ENCODE measurements at places on chromosomes 16 and 17.

GRCh38 chr16:71542377-71542776, 16.2 kb downstream of the CHST4 start:
- DNase-seq: no peak

DNA sequence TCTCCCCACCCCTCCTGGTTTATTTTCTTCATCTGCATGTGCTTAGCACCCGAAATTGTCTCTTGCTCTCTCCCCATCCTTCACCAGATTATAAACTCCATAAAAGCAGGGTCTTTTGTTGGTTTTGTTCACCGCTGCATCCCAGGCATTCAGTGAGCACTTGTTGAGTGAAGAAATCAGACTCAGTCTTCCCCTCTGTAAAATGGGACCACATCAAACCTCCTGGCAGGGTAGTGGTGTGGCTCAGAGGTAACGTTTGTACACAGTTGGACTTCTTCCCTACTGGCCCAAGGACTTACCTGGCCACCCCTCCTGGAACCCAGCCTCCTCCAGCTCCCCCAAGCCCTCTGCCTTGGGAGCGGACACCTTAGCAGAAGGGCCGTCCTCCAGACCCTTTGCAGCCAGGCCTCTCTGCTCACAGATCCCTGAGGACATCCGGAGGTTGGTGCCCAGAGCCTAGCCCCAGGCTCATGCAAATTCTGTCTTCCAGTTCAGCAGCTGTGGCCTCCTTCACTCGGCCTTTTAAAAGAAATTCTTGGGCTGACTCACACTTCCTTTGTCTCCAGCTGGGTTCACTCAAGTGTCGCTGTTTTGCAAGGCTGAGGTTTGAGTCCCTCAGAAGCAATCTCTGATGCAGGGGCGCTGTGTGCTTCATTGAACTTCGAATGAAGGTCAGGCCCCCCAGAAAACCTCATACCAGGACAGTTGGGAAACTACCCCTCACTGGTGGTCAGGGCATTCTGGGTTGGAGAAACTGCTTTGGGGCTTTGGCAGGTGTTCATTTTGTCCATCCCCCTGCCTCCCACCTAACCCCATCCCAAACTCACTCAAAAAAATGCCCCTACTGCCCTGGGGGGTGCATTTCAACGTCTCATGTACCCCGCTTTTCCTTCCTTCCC, 16.8 kb upstream of the RMI2 start:
- DNase-seq: no peak

- no peak for DNase-seq
Observed at GRCh38 chr17:17751489-17752088, 70.3 kb downstream of the RAI1 start.

DNA sequence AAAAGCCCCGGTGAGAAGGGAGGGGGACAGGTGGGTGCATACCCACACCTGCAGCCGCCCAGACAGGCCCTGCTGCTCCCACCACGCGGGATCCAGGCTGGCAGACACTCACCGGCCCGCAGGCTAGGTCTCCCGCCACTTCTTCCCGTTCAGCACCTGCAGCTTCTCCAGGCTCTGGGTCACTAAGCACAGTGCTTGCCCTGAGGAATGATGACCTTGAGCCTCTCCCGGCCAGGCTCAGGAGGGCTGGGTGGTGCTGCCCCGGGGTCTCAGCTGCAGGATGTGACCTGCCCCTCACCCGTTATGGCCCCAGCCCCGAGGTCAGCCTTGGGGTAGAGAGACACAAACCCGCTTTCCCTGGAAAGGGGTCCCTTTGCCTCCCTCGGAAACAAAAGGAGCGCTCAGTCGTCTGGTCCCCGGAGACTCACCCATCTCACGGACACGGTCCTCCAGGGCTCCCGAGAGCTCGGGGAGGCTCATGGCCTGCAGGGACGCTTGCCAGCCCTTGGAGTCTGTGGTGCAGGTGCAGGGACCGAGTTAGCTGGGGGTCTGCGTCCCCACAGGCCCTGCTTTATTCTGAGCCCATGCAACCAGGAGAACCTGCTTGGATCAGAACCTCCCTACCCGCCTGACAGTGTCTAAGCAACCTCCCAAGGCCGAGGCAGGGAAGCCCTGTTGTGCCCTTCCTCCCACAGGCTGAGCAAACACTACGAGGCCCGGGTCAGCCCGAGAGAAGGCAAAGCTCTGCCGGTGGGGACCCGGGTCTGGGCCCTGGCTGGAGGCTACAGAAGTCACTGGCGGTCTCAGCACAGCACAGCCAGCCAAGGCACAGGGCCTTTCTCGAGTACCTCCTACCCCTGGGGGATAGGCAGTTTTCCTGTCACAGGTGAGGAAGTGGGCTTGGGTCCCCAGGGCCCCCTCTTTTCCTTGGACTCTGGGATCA, 3.8 kb downstream of the NUDT16L1 start:
- DNase-seq: no peak

DNA sequence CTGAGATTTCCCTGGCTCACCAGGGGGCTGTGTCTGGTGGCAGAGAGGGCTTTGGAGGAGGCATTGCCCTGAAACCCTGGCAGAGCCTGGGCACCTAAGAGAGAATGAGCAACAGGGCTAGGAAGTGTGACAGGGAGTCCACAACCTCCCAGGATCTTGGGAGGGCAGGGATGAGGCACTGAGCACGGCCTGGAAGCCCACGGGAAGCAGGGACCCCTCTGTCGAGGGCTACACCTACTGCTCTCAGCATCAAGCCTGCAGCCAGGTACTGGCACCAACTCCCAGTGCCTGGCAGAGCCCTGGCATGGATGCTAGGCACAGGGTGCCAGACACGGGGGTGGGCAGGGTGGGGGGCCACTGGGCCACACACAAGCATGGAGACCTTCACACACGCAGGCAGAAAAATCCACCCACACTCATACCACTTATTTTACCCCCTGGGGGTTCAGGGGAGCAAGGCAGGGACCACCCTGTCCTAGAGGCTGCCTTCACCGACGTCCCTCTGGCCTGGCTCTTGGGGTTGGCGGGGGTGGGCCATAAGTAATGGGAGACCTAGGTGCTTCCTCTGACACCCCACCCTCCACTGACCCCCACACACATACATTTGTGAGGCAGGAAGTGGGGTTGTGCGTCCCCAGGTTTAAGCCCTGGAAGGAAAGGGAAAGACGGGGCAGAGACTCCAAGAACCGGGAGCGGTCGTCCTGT, 970 bp upstream of the HSD11B2 start:
- DNase-seq: no peak

DNA sequence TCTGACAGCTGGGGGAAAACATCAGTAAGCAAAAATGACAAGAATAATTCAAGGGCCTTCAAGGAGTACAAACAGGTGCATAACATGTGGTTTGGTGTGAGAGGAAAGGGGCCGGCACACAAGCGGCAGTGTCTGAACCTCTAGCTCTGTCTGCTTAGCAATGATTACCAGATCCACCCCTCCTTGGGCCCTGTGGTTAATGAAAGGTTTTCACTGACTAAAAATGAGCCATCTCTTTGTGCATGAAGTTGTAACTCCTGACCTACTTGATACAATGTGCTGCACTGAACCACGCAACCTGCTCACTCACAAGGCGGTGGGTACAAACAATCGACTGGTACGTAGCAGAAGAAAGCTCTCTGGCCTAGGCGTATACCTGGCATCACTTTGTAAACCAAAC, 15.1 kb downstream of the FAM117A start:
- DNase-seq: no peak

- DNase-seq: no peak
Observed at GRCh38 chr17:4487820-4488716, 10.6 kb upstream of the SPNS2 start.

GRCh38 chr17:35898283-35899070, 18.3 kb upstream of the CCL5 start:
- DNase-seq: no peak

DNA sequence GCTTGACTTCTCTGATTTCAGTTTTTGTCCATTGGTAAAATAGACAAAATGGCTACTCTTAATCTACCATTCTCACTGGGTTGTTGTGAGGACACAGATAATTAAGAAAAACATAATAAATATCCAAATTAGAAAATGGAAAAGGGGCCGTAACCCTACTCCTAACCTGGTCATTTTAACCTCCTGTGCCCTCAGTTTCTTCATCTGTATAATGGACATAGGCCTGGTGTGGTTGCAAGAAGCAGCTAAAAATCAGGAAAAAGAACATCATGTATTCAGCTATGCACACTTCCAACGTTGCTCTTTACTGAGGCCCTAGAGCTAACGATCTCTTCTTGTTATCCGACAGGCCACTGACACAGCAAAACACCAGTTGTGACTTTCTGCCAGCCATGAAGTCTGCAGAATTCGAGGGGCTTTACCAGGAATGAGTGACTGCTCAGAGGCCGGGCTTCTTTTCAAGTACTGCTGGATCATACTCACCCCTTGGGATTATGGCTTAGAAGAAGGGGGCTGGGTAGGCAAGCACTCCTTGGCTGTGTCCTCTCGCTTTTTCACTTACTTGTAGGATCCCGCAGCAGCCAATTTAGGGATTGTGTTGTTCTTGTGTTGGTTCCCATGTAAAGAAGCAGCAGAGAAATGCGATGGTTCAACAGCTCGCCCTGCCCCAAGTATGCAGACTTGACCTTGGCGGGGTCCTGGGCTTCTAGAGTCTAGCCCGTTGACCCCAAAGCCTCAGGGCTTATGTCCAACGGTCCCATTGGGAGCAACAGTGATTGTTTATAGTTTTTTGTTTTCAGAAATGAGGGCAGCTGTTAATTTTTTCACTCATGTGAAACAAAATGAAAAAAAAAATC, 20.9 kb downstream of the LDAF1 start:
- DNase-seq: no peak

DNA sequence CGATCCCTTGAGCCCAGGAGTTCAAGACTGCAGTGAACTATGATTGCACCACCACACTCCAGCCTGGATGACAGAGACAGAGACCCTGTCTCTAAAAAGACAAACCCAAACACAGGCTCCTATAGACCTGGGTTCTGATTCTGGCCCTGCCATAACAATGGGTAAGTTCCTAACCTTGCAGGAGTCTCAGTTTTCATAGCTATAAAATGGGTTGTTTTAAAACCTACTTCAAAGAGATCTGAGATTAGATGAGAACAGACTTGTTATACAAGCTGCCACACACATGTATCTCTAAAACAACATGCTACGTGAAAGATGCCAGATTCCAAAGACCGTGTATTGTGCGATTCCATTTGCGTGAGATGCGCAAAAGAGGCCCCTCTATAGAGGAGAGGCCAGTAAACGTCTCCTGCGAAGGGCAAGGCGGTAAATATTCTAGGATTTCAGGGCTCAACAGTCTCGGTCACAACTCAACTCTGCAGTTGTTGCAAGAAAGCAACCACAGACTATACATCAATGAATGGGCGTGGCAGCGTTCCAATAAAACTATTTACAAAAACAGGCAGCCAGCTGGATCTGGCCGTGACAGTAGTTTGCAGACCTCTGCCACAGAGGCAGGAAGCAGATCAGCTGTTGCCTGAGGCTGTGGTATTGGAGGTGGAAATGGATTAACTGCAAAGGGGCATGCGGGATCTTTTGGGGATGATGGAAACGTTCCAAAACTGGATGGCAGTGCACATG, 5.9 kb downstream of the CORO7 start:
- DNase-seq: peak; percentile 83

DNA sequence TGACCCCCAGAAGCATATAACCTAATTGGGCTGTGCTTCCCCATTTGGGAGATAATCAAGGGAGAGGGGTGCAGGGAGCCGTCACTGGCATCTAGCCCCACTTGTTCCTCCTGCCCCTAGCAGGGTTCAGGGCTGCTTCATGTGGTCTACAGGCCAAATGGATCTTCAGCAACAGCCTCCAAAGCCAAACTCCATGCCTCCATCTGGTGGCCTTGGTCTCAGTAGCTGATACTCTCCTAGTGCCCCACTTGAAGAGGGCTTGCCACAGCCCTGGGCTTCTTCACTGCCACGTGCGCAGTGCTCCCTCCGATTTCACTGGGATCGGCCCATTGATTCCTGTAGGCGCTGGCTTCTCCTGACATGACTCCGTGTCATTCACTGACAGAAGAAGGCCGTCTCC, 24.6 kb downstream of the LYRM9 start:
- DNase-seq: no peak

DNA sequence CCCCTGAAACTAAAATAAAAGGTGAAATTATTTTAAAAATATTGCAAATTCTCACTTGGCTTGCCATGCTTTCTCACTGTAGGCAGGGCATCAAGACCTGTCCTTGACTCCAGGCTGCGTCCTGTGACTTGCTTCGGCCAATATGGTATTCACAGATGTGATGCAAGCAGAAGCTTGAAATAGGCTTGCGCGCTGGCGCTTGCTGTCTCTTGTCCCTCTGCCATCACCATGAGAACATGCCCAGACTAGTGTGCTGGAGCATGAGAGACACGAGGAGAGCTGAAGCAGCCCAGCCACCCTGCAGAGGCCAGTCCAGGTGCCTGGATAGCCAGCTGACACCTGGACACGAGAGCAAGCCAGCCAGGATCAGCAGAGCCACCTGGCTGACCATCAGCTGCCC, 21.8 kb upstream of the ZKSCAN2 start:
- DNase-seq: no peak

GRCh38 chr17:48586355-48587258, 3.4 kb downstream of the HOXB3 start:
- DNase-seq: no peak

DNA sequence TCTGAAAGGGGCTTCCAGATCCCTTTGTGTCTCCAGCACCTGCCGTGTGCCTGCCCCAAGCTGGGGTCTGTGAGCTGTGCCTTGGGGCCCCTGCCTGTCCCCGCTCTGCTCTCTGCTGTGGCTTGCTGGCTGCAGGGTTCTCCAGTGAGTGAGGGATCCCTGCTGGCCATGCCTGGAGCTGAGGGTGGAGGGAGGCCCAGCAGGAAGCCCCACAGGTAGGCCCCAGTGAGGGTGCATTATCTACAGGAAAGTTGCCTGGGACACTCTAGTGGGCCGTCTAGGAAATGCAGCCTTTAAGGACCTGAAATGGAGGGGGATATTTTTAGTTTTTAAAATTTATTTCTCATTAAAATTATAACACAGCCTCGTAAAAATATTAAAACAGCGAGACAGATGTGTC, 50.9 kb downstream of the JPH3 start:
- DNase-seq: no peak

DNA sequence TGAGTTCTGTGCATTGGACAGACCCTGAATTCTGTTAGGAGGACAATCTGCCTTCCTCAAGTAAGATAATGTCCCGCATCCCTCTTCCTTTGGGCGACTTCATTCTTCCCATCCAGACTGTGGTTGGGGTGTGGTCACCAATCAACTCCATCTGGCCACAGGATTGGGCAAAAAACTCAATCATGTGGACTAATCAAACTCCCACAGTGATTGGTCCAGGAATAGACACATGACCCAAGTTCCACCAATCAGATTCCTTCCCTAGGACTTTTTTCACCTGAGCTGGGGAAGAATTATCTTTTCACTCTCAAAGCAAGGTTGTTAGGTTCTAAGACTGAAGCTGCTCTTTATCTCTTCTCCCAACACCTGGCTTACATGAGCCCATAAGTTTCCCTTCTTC, 13.2 kb upstream of the NKD1 start:
- peak; percentile 9 for DNase-seq
